ENCODE measurements at places on chromosomes 5 and 9.

DNA sequence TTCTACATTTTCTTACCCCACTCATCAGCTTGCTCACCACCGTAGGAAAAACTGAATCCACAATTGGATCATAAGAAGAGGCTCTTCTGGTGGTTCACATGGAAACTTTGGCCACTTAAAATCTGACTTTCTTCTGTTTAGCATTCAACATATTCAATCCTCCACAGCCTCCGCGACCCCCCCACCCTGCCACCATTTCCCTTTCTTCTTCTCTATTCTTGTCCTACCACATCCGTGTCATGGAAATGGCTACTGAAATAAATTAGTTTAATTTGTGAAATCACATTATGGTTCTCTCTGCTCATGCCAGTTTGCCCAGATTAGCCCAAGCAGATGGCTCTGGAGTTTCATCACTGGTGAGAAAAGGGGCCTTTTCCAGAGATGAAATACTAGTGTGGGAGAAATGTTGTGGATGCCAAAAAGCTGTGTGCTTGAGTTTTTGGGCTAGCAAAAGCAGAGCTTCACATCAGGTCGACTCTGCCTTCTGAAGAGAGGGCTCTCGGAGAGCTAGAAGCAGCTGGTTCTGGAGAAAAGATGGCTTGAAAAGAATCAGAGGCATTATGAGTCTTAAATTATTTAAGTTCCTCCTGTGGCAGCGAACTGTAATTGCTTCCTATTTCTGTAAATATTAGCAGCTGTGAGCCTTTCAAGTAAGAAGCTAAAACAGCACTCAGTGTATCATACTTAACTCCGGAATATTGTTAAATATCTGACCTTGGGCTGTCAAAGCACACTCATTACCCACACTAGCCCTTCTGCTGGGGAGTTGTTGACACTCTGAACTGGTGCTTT, 107.1 kb downstream of the MAT2B start:
- no peak for DNase-seq

- DNase-seq: no peak
Observed at GRCh38 chr5:174514325-174514724, 210.1 kb upstream of the MSX2 start.

DNA sequence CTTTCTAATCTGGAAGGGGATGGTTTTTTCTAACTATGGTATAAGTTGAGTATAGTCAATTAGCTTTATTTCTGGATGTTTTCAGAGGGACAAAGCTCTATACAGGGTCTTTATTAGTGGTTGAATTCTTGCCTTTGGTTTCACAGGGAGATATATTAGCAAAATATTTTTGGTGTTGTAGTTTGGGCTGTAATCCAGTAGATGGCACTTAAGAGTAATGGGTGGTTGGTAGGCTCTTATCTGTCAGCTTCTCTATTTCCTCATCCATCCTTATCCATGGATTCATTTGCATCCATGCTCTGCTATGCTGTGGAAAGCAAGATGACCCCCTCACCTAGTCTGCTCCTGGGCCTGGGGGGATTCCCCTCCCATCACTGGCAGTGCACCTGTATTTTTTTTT, 363.6 kb upstream of the CYLC2 start:
- DNase-seq: no peak

DNA sequence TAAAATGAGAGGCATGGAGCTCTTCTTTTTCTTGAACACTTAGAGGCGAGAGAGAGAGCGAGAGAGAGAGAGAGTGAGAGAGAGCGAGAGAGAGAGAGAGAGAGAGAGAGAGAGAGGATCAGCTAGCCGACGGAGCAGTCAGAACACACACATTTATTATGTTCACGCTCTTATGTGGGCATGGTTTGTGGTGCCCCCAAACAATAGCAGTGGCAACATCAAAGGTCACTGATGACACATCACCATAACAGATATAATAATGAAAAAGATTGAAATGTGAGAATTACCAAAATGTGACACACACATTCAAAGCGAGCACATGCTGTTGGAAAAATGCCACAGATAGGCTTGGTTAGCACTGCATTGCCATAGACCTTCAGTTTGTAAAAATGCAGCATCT, 116.1 kb downstream of the KDM4C start:
- no peak for DNase-seq

GRCh38 chr5:99600952-99601351, 672.1 kb upstream of the CHD1 start:
- DNase-seq: no peak

DNA sequence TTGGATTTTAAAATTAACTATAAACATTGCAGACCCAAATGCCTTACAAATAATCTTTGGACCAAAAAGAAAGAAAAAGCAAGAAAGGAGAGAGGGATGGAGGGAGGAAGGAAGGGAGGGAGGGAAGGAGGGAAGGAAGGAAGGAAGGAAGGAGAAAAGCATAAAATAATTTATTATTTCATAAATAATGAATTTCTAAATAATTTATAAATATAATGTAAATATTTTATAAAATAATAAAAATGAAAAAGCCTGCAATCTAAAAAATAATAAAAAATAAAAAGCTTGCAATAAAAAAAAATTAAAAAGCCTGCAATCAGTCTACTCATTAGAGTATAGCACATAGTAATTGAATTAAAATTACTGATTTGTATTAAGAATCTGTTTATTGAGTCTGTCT, 614.3 kb downstream of the ISL1 start:
- no peak for DNase-seq

DNA sequence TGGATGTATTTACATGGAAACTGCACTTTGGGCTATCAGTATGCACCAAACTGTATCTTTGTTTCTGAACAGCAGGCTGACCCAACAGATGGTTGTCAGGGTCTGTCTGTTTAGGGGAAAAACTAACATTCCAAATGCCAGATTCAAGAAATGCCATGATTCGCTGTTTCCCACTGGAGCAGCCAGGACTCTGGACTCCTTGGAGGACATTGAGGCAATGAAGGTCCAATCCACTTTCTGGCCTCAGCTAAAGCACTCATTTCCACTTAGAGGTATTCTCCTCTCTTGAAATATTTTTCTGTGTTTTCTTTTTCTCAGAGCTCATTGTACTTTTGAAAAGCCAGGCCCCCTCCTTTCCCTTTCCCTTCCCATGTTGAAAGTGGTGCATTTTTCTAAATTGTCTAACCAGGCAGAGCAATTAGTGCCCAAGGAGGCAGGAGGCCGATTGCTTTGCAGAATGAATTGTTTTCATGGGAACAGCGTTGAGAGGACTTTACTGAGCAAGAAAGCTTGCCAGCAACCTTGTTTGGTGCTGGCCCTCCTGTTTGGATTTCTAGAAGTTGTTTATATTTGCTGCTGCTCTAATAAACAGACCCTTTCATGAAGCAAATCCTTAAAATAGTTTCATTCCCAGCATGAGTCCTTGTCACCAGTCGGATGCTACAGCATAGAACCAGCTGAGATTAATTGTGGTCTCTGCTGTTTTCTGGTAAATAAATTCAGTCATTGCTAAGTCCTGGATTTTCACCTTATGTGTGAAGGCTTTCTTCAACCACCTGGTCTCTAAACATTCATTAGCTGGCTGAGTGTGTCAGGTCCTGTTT, 132.8 kb upstream of the TAF11L2 start:
- peak; percentile 25 for DNase-seq

DNA sequence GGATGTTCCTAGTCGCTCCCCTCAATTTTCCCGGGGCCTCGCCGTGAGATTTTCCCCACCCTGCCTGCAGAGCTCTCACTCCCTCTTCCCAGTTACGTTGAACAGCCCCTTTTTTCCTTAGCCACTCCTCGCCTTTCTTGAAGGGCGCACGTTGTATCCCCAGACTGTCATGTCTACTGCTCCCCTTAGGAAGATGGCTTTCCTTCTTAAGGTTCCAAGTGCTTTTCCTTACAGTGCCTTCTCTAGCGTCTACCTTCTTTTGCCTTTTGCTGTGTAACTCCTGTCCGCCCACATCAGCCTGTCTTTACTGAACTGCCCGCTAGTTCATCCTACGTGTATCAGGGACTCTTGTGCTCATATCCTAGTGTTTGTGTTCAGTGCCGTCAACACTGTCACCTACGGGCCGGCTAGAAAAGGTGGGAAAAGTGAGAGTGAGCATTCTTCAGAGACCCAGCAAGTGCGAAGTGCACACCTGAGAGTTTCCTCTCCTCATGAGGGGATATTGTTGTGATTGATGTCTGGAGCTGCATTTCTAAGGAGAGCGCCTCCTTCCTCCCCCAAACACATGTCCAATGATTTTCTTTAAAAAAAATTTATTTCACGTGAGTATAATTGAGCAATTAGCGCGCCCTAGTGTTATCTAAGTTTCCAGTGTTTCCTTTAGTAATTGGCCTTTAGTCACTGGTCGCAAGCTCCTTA, 764 bp downstream of the CAMLG start:
- peak; percentile 17 for DNase-seq
